ENCODE measurements at places on chromosomes 2 and 18.

DNA sequence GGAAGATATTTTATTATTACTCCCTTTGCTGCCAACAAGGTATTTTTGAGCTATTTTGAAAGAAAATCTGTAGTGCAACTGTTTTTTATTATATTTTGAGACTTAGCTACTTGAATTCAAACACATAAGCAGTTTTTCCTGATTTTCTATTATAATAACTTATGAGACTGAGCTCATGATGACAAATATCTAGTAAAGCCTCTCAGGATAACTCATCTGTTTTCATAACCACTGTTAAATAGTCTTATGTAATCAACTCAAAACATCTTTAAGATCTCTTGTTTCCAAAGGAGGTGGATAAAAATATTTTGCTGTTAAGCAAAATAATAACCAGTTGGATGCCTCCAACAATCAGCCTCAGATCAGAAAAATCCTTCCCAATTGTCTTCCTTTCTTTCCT is 21.9 kb upstream of the PPP1CB start:
- DNase-seq: no peak

DNA sequence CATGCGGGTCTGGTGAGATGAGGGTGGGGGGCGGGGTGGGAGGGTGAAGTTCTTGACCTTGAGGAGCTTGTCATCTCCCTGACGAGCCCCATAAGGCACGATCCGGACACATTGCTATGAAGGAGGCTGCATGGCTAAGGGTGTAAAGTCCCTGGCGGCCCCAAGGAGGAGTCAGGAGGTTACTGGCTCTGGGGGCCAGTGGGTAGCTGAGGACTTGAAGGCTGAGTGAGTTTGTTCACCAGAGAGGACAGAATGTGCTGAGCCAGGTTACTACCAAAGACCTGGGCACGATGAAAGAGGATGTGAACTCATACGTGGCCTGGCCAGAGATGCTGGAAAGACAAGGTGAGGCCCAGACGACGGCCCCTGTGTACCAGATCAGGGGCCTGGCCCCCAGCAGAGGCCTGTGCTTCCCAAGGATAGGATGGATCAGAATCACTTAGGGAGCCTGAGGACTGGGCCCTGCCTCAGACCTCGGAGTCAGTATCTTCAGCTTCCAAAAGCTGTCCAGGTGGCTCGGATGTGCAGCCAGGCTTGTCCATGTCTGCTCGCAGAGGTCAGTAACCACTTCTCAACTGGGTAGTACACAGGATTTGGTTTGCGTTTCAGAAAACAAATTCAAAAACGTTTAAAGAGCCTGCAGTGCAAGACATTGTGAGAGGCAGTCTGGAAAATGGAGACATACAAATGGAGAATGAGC is 110.9 kb downstream of the RNF144A start:
- DNase-seq: no peak

DNA sequence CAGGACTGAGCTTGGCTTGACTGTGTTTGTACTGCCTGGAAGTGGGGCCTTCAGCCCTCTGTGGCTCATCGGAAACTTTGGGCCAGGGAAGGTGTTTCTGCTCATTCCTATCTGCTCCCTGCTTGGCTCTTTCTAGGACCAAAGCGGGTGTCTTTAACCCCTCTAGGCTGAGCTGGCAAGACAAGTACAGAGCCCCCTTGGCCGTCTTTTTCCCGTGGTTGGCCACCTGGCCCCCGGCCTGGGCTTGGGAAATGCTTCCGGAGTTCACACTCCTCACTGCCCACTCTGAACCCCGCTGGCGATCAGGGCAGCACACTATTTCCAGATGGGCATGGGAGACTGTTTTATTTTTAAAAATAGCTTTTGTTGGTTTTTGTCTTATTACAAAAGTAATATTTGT is 243.0 kb downstream of the DYSF start:
- no peak for DNase-seq

DNA sequence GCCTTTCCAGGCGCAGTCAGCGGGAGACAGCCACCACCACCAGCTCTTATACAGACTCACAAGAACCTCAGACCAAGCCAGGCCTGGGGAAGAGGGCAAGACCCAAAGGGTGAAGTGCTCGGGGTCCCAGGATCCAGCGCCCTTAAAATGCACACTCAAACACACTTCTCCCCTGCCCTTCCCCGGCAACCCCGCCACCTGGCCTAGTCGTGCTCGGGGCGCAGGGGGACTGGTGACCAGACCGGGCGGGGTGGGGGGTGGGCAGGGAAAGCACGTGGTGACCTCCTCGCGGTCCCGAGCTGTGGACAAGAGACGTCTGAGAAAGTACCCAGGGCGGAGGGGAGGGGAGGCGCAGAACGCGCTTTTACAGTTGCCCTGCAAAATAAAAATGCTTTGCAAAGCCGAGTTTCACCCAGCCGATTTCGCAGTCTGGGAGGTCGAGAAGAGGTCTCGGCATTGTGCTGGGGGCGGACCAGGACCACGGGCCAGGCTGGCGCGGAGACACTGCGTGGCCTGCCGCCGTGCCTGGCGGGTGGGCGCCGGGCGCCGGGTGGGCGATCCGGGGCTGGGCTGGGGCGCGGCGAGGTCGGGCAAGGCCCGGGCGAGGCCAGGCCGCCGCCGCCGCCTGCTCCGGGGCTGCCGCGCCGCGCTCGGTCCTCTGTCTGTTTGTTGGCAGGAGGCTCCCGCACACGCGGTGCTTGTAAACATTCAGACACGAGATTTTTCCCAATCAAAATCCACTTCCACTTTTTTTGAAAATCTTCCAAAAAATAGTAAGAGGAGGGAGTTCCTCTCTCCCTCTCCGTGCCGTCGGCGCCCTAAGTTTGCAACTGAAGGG is 2.0 kb downstream of the BCL11A start:
- DNase-seq: peak; percentile 29

- no peak for DNase-seq
Measured at GRCh38 chr18:7273301-7273921, 42.5 kb downstream of the LRRC30 start.

- no peak for DNase-seq
Measured at GRCh38 chr2:64223055-64223454, 78.8 kb upstream of the PELI1 start.

DNA sequence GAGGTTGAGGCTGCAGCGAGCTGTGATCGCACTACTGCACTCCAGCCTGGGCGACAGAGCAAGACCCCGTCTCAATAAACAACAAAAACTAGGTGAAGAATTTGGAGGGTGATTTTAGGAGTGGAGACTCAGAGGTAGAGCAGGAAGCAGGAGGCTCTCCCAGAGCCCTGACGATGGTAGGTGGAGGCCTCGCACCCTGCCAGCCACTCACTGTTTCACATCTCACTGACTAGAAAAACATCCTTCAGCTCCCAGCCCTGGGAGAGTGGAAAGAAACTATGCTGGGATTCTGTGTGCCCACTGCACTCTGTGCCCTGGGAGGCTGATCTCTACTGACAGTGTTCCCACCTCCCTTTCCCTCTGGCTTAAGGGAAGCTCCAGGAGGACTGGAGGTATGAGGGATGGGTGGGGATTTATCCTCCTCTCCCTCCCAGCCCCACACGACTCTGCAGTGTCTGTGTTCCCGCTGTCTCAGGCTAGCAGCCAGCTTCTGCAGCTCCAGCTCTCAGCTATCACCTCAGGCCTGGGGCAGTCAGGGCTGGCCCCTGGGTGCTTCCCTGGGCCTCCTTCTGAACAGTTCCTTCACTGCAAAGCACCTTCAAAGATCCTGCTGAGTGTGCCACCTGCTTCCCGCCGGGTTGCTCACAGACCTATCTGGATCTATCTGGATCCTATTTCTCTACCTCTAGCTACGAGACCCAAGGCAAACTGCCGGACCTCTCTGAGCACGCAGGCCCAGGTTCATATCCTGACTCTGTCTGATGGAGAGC is 9.6 kb downstream of the CIB4 start:
- no peak for DNase-seq

DNA sequence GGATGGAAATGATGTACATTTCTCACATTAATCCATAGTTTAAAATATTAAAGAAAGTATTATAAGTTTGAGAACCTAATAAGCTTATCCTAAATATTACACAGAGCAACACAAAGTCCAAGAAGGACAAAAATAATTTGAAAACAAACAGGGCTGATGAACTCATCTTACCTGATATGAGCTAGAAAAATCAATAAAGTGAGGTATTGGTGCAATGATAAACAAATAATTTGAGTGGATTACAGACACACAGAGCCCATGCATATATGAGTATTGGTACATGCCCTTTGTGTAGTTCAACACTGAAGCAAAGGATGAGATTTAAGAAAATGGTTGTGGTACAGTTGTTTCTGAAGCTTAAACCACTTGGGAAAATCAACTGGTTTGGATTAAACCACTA is 1139.0 kb downstream of the SUCLG1 start:
- no peak for DNase-seq

GRCh38 chr2:147420947-147421675 is 423.7 kb upstream of the ACVR2A start:
- no peak for DNase-seq

- DNase-seq: no peak
Measured at GRCh38 chr18:75472396-75472795, 44.9 kb upstream of the SMIM21 start.

- DNase-seq: no peak
Measured at GRCh38 chr18:9712611-9713010, 4.5 kb downstream of the RAB31 start.

DNA sequence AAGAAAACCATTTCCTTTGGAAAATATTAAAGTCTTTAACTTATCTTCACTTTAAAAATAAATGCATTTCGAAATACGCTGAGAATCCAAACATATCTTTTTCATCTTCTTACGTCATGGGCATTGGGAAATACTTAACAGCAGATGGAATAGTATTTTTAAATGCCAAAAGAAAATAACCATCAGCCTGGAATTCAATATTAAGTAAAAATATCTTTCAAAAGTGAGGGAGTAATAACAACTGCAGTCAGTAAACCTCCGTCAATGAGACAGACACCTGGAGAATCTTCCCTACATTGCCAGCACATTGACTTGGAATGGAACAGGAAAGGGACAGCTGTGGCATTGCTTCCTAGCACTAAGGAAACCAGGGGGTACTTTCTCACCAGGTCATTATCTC is 290.4 kb upstream of the TNP1 start:
- no peak for DNase-seq

DNA sequence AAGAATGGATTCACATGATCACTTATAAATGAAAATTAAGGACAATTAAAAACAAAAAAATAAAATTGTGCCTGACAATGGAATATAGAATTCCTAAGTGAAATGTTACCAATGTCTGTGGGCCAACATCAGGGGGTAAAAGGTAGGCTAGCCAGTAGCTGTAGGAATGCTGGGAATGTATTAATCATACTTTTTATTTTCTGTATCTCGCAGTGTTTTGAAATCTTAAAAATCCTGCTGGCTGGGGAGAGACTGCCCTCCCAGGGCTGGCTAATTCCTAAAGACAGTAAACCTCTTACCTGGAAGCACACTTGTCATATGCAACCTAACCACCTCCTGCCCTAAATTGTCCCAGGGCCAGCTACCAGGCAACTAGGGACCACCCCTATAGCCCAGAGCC is 69.8 kb downstream of the REV1 start:
- no peak for DNase-seq

DNA sequence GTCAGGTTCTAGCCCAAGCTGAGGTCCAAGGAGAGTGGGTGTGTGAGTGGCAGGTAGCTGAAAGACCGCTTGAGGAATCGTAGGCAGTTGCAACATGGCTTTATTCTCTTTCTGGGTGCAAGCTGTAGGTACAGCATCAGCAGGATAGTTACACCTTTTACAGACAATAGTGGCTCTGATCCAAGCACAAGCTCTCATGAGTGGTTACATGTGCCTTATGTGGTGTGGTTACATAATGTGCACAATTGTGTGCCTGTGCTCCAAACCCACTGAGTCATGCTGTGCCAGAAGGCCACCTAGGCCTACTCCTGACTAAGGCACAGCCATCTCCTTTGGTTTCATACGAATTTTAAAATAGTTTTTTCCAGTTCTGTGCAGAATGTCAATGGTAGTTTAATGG is 227.6 kb downstream of the SATB2 start:
- no peak for DNase-seq

DNA sequence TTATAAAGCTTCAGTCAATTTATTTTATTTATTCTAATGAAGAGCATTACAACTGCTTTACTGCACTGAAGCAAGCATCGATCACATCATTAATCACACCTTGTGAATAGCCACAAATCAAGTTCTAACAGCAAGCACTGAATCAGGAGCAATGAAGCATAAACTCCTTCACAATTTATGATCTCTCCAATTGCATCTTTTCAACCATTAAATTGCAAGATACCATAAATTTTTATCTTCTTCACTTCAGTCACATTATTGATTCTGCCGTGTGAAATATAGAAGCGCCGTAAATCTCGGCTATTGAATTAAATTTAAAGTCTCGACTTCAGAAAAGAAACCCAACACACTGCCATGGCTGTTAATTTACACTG is 298.7 kb downstream of the CDCA7 start:
- DNase-seq: no peak

DNA sequence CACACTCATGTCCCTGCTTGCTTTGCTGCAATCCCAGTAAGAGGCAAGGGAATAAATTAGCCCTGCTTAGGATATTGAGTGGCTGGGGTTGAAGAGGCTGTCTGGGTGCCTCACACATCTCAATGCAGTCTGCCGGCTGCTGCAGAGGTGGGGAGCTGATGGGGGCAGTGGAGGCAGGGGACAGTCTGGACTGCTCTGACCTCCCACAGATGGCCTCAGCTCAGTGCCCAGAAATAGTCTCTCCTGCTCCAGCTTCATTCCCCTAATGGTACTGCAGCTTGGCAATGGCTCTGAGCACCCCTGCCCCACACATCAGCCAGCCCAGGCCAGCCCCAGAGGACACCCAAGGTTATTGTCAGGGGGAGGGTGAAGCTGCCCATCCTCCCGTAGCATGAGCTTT is 21.5 kb upstream of the TNS1 start:
- DNase-seq: no peak

- DNase-seq: no peak
Measured at GRCh38 chr2:20421336-20421987, 25.4 kb upstream of the RHOB start.

- no peak for DNase-seq
Measured at GRCh38 chr18:50956116-50956515, 11.7 kb upstream of the ELAC1 start.

DNA sequence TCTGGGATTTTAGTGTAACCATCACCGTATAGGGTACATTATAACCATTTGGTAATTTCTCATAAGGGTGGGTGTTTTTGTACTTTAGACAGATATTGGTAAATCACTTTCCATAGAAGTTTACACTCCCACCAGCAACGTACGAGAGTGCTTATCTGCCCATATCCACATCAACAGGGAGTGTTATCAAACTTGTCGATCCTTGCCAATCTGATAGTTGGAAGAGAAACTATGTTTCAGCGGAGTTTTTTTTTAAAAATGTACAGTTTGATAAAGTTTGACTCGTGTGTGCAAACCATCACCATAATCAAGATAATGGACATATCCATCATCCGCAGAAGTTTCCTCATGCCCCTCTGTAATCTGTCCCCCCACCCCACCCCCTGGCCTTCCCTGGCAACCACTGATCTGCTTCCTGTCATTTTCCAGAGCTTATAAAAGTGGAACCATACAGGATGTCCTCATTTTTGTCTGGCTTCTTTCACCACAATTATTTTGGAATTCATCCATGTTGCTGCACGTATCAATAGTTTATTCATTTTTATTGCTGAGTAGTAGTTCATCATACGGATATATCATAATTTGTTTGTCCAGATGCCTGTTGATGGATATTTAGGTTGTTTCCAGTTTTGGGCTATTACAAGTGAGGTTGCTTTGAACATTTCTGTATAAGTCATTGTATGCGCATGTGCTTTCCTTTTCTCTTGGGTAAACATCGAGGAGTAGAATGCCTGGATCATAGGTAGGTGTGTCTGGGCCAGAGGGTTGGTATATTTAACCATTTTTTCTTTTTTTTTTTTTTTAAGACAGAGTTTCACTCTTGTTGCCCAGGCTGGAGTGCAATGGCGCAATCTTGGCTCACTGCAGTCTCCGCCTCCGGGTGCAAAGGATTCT is 18.6 kb downstream of the GLI2 start:
- no peak for DNase-seq

GRCh38 chr18:62883937-62884735 is 168.8 kb downstream of the PHLPP1 start:
- no peak for DNase-seq

All from activated naive CD8-positive, alpha-beta T cell treated with anti-CD3 and anti-CD28 coated beads, Interleukin-2, amount 50 U/mL, for 24 hours (primary cell).